AG08396 (cell line): ENCODE measurements at places on chromosomes 5 and 9.

- DNase-seq = no peak
Observed at GRCh38 chr5:140298183-140298601, 4.7 kb downstream of the PFDN1 start.

DNA sequence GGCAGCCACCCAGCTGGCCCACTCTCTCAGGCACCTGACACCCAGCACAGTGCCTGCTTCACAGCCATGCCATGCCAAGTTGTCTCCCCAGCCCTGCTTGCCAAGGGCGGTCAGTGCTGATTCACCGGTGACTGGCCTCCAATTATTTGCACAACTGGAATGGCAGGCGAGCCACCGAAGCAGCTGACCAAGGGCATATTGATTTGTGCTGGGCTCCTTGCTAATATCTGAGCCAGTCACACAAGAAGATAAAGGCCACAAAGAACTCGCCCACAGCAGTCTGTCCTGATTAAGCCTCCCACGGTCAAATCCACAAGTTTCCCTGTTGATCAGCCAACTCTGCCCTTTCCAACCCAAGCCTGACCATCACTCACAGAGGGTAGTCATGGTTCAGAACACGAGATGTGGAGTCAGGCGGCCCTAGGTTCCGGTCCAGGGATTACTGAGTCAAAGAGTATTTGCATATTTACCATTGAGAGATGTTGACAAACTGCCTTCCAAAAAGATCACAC, 6.4 kb upstream of the EEIG1 start:
- DNase-seq = peak; percentile 57

DNA sequence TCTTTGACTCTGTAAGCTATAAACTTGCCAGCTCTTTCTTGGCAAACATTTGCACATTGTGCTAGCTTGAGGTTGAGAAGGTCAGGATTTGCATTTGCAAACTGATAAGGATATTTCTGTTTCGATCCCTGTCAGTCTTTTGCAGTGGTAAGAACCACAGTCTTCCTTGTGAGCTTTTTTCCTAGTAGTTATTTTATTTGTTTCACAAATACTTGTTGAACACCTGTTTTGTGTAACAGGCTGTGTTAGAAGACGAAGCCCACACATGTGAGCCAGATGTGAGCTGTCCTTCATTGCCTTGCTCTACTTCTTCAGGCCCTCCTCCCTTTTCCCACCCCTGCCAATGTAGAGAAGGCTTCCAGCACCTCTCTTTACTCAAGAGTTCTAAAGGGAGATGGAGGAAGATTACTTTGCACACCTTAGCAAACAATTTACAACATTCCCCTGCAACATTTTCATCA, 327.0 kb upstream of the KLF4 start:
- no peak for DNase-seq

GRCh38 chr5:132057498-132058255, 2.8 kb upstream of the IL3 start:
- DNase-seq = no peak

- no peak for DNase-seq
Observed at GRCh38 chr5:56688402-56688801, 126.9 kb upstream of the MAP3K1 start.

GRCh38 chr5:141843156-141843927, 34.9 kb downstream of the PCDH1 start:
- DNase-seq = no peak

GRCh38 chr5:56565644-56566043, 249.7 kb upstream of the MAP3K1 start:
- DNase-seq = no peak
